ENCODE measurements at places on chromosomes 2 and 18. TPM values are rescaled to one million over a fixed set of nuclear protein-coding genes. Genes with fewer than 3 reads are reported as not detected.

GRCh38 chr2:122480501-122481243 is 725.2 kb downstream of the TSN start:
- no peaks in the 10 kb centered on the region for H3K36me3 ChIP-seq
- H3K27ac ChIP-seq = no peak overlapping the region
- DNase-seq = no peak
- H3K4me1 ChIP-seq = no peaks in the 10 kb centered on the region

DNA sequence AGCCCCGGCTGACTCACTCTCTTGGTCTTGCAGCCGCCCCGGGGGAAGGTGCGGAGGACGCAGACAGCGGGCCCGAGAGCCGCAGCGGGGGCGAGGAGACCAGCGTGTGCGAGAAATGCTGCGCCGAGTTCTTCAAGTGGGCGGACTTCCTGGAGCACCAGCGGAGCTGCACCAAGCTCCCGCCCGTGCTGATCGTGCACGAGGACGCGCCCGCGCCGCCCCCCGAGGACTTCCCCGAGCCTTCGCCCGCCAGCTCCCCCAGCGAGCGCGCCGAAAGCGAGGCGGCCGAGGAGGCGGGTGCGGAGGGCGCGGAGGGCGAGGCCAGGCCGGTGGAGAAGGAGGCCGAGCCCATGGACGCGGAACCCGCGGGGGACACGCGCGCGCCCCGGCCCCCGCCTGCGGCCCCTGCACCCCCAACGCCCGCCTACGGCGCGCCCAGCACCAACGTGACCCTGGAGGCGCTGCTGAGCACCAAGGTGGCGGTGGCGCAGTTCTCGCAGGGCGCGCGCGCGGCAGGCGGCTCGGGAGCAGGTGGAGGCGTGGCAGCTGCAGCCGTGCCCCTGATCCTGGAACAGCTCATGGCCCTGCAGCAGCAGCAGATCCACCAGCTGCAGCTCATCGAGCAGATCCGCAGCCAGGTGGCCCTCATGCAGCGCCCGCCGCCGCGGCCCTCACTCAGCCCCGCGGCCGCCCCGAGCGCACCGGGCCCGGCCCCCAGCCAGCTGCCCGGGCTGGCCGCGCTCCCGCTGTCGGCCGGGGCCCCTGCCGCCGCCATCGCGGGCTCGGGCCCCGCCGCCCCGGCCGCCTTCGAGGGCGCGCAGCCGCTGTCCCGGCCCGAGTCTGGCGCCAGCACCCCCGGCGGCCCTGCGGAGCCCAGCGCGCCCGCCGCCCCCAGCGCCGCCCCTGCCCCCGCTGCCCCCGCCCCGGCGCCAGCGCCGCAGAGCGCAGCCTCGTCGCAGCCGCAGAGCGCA is 12.7 kb downstream of the SALL3 start:
- no peak overlapping the region for H3K4me3 ChIP-seq
- H3K4me1 ChIP-seq = no peaks in the 10 kb centered on the region
- DNase-seq = no peak
- H3K27ac ChIP-seq = no peak overlapping the region
- peaks cover 14% of the 10 kb centered on the region for H3K27me3 ChIP-seq
- H3K36me3 ChIP-seq = no peaks in the 10 kb centered on the region

DNA sequence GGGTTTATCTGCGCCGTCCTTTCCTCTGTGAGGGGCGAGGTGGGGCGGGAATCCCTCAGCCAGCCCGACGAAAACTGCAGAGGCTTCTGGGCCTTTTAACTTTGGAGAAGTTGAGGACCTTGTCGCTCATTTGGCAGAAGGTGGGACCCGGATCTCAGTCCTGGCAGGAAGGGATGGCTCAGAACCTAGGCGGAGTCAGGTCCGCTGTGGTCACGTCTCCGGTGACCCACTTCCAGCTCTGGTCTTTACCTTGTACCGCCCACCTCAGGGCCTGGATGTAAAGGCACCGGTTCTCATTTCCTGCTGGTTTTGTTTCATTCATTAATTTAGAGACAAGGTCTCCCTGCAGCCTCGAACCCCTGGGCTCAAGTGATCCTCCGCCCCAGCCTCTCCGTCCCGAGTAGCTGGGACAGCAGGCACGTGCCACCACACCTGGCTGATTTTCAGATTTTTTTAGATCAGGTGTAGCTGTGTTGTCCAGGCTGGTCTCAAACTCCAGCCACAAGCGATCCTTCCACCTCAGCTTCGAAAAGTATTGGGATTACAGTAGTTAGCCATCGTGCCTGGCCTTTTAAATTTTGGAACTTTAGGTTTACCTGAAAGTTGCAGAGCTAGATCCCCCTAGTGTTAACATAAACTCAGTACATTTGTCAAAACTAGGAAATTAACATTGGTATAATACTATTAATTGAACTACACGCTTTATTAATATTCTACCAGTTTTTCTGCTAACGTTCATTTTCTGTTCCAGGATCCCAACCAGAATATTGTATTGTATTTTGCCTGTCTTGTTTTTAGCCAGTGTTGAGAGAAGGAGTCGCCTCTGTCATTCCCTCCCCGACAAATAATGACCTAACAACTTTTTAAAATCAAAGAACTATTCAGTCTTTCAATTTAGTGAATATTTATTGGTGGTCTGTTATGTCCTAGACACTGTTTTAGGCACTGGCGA is 852 bp downstream of the POLI start:
- peaks cover 16% of the 10 kb centered on the region for H3K4me1 ChIP-seq
- no peaks in the 10 kb centered on the region for H3K27me3 ChIP-seq
- no peaks in the 10 kb centered on the region for H3K36me3 ChIP-seq
- DNase-seq = peak; percentile 82
- H3K4me3 ChIP-seq = peak overlapping the region; percentile 85

ALK gene
- total RNA-seq = not detected

DNA sequence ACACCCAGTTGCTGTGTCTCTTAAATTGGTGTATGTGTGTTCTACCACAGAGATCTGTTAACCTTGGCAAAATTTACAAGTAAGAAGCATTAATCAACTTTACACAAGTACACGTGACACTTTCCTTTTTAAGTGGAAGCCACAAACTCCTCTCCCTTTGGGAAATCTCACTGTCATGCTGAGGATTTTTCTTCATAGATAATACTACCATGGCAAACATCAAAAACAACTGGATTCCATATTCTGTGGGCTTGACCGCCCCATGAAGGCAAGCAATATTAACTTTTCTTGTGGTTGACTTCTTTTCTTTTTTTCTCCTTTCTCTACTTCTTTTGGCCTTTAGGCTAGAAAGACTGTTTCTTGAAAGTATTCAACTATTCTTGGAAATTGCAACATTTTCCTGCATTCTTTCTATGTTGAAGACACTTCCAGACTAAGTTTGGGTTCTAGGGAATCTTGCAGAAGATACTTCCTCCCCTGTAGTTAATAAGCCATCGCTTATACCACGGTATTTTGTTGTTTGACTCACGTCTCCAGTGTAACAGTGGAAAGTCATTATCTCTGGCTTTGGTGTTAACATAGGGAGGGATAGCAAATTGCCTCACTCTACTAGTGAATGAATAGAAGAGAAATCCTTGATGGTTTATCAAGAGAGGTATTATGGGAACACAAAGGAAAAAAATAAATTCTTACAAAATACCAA is 79.5 kb downstream of the SLC8A1 start:
- H3K27me3 ChIP-seq = no peaks in the 10 kb centered on the region
- H3K27ac ChIP-seq = no peak overlapping the region
- no peaks in the 10 kb centered on the region for H3K36me3 ChIP-seq
- H3K4me1 ChIP-seq = no peaks in the 10 kb centered on the region

LINC00305 gene
- total RNA-seq = not detected

CIDEA gene
- not detected for total RNA-seq

- no peaks in the 10 kb centered on the region for H3K27me3 ChIP-seq
- no peaks in the 10 kb centered on the region for H3K4me1 ChIP-seq
Measured at GRCh38 chr2:119732601-119733164, 27.0 kb upstream of the PTPN4 start.

SKOR2 gene
- not detected for total RNA-seq

GRCh38 chr2:20148923-20149702 is 75.8 kb downstream of the SDC1 start:
- H3K36me3 ChIP-seq = no peaks in the 10 kb centered on the region
- H3K27ac ChIP-seq = no peak overlapping the region
- no peak overlapping the region for H3K4me3 ChIP-seq

DNA sequence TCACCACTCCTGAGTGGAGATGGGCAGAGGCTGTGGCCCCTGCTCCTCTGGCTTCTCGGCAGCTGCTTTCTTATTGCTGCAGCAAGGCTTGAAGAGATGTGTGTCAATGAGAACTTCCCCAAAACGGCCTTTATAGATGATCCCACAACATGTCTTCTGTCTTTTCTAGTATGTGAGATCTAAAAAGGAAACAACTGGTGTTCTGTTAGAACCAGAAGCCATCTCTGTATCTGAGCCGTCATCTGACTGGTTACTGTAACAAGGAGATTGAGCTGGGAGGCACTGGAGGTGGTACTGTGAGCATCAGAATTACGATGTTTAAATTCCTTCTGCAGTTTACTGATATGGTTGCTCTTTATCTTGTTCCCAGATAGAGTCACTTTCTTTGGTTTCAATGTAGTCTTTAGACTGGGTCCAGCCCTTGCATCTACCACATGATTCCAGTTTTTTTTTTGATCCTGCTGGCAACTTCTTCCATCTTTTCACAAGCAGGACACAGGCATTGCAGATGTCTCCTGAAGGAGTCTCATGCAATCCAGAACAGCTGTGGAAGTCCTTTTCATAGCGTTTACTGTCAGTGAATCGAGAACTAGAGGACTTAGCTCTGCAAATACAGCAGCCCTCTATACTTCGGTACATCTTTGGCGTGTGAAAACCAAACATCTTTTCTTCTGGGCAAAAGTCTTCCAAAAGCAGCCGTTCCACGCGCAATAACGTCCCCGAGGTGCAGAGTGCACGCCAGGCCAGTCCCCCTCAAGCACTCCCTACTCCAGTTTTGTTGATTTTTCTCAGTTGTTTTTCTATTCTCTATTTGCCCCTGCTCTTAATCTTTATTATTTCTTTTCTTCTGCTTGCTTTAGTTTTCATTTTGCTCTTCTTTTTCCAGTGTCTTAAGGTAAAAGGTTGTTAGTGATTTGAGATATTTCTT is 29.7 kb downstream of the TAF4B start:
- no peak for DNase-seq
- no peaks in the 10 kb centered on the region for H3K27me3 ChIP-seq
- peaks cover 30% of the 10 kb centered on the region for H3K4me1 ChIP-seq
- no peaks in the 10 kb centered on the region for H3K36me3 ChIP-seq

DNA sequence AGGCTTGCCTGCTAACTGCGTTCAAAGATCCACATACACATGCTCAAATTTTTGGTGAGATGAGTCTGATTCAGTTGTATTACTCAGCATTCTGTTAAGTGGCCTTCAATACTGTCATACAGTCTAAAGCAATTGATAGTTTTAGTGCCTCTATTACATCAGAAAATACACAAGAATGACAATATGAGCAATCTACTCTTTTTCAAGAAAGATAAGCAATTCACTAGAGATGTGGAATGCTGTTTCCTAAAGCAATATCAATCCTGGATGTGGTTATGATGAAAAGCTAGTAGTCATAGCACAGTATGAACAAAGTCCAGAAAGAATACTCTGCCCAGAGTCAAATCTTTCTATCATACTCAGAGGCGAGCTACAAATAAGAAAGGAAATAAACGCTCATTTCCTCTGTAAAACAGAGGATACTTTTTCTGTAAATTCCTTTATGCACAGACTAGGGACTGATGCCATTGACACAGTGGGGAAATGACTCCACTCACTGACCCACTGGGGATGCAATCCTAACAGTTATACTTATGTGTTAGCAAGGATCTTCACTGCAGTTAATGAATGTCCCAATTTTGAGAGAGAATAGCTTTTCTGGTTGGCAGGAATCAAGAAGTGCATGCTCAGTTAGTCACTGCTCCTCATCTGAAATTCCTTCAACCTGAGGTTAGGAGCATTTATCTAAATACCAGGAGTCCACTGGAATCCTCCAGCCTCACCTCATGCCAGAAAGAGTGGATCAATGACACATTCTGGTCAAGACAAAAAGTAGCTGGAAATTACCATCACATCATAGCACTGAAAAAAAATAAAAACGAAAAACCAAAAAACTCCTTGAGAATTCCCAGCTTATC is 83.3 kb downstream of the PDE11A start:
- no peak for DNase-seq
- no peak overlapping the region for H3K27ac ChIP-seq
- no peaks in the 10 kb centered on the region for H3K36me3 ChIP-seq
- H3K27me3 ChIP-seq = no peaks in the 10 kb centered on the region
- H3K4me1 ChIP-seq = no peaks in the 10 kb centered on the region

IL1B gene
- total RNA-seq = not detected

DNA sequence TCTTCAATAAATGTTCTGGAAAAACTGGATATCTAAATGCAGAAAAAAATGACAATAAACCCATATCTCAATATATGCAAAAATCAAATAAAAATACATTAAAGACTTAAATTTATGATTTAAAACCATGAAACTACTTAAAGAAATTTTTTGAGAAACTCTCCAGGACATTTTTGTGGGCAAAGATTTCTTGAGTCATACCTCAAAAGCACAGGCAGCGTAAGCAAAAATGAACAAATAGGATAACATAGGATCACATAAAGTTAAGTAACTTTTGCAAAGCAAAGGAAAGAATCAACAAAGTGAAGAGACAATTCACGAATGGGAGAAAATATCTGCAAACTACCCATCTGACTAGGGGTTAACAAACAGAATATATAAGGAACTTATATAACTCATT is 1545.5 kb downstream of the SUCLG1 start:
- H3K4me1 ChIP-seq = no peaks in the 10 kb centered on the region
- H3K27me3 ChIP-seq = no peaks in the 10 kb centered on the region
- no peak overlapping the region for H3K4me3 ChIP-seq
- no peak for DNase-seq
- no peaks in the 10 kb centered on the region for H3K36me3 ChIP-seq
- H3K27ac ChIP-seq = no peak overlapping the region

DNA sequence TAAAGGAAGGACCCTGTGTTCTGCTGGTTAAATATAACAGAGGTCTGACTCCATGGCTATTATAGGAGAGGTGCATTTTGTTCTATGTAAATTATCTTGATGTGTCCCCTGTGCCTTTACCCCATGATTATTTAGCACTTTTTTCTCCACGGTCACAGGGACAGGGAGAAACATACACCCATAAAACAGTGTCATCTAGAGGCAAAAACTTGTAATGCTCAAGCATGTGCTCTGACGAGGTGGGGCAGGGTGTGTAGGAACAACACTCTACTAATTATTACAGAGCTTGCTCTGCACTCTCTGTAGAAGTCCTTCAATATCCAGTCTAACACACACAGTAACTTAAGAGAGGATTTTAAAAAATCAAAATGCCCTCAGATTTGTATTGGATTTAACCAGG is 187.9 kb downstream of the NEDD4L start:
- DNase-seq = no peak
- H3K4me3 ChIP-seq = no peak overlapping the region
- no peaks in the 10 kb centered on the region for H3K36me3 ChIP-seq
- H3K4me1 ChIP-seq = no peaks in the 10 kb centered on the region
- H3K27ac ChIP-seq = no peak overlapping the region

OSBPL1A gene
- 2.7 TPM for total RNA-seq
